CD4-positive, alpha-beta T cell treated with Interleukin-4 for 4 hours (primary cell): ENCODE measurements at places on chromosomes 2 and 18.

GRCh38 chr2:119596638-119597037 is 52.4 kb downstream of the CFAP221 start:
- no peak for DNase-seq

- no peak for DNase-seq
These were observed 136.9 kb downstream of the CYP26B1 start for GRCh38 chr2:72010647-72011369.

GRCh38 chr2:41204315-41204714 is 752.4 kb upstream of the SLC8A1 start:
- no peak for DNase-seq

GRCh38 chr2:241272303-241273209 is 42.9 kb downstream of the HDLBP start:
- peak; percentile 34 for DNase-seq

DNA sequence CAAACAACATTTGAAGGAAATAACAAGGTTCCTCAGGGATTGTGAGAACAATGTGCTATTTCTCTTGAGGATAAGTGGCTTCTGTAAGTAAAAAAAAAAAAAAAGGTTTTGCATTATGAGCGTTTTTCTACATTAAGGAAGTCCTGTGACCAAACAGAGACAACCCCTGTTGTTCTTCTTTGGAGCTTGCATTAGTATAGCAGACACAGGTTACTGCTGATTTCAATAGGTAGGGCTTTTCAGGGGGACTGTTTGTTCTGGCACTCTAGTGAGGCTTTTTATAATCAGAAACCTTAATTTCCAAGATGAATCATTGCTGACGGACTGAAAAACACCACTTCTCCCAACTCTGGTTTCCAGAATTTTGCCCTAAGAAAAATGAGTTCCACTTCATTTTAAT is 8.2 kb downstream of the DPP10 start:
- no peak for DNase-seq

DNA sequence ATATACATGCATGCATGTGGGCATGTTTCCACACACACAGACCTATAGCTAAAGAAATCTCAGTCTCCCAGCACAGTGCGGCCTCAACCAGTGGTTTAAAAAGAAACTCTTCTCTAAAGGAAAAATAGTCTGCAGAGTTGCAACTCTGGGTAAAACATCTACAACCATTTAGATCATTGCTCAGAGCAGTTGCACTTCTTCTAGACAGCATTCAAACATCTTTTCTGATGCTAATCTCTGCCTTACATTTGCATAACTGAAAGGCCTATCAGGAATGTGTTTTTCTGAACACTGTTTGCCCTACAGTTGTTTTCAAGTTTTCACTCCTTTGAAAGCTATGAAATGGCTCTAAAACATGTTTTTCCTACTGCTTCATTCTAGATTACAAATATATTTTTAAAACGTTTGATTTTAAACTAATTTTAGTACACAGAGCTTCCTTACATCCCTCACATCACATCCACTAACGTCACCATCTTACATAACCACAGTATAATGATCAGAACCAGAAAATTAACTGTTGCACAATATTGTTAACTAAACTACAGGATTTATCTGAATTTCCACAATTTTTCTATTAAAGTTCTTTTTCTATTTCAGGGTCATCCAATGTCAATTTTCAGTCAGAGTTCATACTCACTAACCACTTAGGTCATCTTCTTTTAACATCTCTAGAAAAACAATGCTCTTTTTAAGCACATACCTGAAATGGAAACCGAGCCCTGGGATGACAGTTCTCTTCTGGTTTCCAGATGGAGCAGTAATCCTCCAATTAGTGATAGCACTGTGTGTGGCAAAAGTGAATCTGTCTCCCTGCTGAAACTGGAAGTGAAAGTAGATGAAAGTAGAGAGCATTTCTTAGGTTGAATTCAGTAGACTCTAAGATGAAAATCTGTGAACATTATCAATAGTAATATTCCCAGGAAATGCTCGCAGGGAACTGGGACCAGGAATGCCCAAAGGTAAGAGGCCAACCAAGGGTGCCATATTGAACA is 501.6 kb upstream of the GCFC2 start:
- DNase-seq, result no peak

GRCh38 chr2:173240083-173240482 is 114.6 kb upstream of the CDCA7 start:
- DNase-seq, result no peak

DNA sequence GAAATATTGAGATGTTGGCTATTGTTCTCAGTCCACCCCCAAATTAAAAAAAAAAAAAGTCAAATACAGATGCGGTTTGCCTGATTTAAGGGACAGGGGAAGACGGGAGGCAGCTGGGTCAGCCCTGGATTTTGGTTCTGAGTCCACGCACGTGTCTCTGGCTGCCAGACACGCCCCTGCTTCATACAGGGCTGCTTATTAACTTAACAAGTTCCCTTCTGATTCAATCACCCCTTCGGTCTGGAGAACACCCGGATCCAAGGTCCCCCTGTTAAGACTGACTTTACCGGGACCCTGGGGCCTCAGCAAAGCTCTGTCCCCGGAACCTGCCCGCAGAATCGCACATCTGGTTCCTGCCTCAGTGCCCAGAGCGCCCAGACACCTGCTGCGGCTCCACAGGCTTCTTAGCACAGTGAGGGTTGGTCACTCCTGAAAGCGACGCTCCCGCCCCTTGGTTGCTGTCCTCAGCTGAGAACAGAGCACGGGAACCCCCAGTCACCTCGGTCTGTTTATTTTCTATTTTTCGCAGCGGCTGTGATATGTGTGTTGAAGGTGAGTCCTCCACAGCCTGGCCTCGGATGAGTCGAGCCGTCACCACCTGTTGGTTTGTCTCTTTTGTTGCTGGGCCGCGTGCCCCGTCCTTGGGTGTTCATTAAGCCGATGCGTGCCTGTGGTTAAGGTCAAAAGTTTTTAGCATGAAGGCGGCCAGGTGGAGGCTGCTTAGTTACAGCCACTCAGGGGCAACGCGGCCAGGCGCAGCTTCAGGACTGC is 57.2 kb downstream of the RTP5 start:
- DNase-seq, result no peak

- no peak for DNase-seq
These were observed 94.3 kb upstream of the KCTD1 start for GRCh38 chr18:26642440-26643348.

DNA sequence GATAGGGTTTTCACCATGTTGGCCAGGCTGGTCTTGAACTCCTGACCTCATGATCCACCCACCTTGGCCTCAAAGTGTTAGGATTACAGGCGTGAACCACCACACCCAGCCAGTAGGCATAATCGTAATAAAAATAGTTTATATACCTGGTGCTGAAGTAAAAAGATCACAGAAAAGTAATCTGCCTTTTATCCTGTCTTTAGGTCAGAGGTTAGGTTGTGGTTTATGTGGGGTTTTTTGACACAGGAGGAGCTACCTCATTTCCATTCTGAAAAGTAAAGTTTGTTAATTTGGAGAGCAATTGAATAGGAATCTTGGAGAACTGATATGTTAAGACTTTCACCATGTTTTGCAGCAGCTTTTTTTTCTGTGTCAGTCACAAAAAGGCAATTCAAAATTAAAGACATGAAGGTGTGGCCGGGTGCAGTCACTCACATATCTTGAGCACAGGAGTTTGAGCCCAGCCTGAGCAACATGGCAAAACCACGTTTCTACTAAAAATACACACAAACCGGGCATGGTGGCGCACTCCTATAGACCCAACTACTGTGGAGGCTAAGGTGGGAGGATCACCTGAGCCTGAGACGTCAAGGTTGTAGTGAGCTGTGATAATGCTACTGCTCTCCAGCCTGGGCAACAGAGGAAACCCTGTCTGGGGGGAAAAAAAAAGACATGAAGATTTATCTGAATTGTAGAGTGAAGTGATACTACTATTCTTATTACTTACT is 31.5 kb downstream of the CCNT2 start:
- DNase-seq, result no peak

GRCh38 chr18:77762014-77762413 is 512.4 kb downstream of the GALR1 start:
- no peak for DNase-seq

DNA sequence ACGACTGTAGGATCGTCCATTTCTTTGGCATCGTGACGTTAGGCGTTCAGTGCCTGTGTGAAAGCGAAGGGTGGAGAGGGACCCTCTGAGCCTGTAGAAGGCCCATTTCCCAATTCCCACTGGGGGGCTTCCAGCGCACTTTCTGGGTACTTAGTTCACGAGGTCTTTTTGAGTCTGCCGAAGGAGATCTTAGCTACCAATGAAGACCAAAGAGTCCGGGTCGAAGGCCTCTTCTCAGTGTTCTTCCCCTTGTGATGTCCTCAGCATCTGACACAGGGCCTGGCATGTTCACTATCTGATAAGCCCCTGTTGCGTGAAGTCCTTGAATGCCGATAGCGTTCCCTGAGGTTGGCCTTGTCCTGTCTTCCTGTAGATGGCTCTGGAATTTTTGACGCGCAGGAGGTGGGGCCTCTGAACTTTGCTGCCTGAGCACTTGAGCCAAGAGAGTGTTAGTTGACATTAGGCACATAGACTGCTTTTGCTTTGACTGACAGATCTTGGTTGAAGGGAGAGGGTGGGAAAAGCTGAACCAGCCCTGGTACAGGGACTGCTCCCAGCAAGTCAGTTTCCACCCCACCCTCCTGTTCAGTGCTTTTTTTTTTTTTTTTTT is 52.8 kb downstream of the LDLRAD4 start:
- DNase-seq, result no peak

- peak; percentile 15 for DNase-seq
These were observed 2.0 kb downstream of the SP9 start for GRCh38 chr2:174336501-174337336.

- DNase-seq, result no peak
These were observed 17.5 kb downstream of the SLC4A3 start for GRCh38 chr2:219644801-219645480.

GRCh38 chr2:60358476-60358875 is 195.0 kb downstream of the BCL11A start:
- DNase-seq, result no peak

DNA sequence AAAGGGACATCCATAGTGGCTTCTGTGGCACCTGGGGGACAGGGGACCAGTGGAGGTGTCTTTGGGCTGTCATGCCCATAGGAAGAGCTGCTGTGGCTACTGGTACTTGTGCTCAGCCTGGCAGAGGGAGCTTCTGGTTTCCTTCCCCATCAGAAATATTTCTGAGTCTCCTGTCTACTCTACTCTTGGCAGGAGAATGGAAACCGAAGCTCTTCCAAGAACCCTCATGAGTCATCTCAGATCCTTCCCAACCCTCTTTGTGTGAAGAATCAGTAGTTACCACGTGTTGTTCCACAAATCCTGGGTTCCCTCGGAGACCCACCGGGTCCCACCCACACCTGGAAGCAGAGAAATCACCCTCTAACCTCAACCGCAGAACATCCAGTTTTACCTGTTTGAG is 234.9 kb downstream of the FHOD3 start:
- DNase-seq, result no peak

DNA sequence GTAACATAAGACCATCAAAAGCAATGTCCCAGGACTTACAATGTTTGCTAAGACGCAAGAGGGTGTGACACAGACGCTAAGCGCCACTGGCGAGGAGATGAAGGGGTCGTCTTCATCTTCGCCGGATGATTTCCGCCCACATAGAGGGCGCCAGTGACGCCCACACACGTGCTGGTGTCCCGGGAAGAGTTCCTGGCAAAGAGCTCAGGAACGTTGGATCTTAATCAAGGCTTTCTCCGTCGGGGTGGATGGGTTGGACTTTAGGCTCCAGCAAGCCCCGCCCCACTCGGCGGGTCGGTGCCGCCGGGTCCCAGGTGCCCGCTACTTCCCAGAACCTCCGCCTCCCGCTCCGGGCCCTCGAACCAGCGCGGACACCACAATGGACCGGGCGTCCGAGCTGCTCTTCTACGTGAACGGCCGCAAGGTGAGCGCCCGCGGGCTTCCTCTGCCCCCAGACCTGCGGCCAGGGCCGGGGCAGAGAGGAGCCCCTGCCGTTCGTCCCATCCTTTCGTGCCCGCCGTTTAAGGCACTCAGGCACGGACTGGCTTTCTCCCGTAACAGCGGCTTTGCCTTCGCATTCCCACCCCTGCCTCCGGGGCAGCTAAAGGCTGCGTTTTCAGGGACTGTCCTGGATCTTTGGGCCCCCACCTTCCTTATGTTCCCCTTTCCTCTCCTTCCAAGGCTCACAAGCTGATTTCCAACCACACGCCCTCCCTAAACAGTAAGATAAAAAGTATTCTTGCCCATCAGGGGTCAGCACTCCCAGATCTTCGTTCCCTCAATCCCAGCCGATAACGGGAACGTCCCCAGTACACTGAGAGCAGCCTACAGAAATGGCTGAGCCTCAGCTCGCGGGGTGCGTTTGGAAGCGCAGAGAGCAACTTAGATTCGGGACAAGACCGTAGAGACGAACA is at the start of gene AOX1:
Gene AOX1 (plus strand): TSS at position 285 of the 914 bp plus-strand sequence. CDS start 95 bp downstream, at position 380.
- no peak for DNase-seq

DNA sequence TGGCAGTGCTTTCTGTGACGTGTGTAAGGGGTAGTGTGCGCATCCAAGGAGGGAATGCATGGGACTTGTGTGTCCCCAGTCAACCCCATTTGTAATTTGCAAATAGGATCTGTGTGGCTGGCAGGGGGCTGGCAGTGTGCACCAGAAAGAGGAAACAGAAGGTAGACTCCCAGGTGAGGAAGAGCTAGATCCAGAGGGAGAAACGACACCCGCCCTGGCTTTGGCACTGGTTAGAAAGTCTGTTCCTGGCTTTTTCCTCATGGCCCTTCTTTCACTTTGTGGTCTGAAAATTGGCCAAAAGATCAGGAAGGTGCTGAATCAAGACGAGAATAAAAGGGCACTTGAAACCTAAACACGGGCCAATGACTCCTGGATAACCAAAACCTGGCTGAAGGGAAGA is 33.3 kb downstream of the PRKCE start:
- DNase-seq, result no peak

DNA sequence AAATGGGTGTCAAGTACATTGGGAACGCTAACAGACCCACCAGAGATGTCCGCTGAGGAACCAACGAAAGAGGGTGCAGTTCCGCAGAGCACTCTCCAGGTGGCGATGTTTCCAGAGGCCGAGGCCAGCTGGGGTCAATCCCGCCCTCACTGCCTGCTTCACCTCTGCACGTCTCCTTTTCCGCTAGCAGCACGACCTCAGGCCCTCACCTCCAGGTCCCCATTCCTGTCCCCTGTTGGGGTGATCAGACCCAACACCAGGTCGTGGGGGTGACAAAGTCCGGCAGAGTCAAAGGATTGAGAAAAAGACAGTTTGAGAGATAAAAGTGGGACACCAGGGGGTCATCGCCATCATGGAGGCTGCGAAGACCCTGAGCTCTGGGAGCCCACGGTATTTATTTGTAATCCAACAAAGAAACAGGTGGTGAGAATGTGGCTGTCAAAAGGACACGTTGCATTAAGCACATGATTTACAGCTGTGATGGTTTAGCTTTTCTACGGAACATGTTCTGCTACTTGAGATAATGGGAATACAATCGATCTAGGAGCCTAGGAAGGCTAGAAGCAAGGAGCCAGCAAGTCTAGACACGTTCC is 27.3 kb downstream of the ZAP70 start:
- peak; percentile 32 for DNase-seq

GRCh38 chr2:54310961-54311360 is 54.9 kb upstream of the TSPYL6 start:
- DNase-seq, result no peak
